ENCODE measurements at places on chromosomes 6 and 20.

DNA sequence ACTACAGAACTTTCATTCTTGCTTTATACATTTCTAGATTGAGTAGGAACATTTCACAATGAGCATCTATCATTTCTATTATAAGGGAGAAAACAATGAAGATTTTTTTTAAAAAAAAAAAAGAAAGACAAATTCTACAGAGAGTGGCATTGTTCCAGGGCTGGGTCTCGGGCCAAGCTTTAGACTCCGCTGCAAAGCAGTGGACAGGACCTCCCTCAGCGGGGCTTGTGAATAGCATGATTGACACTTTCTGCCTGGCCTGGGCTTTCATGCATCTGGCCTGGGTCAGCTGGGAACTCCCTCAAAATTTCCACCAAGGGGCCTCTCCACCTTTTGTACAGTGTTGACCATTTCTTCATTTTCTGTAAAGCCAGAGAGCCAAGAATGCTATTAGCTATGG lies 55.8 kb upstream of the HIVEP2 start:
- DNase-seq = no peak

- peak; percentile 47 for DNase-seq
Observed at GRCh38 chr6:156634951-156635371, 142.2 kb upstream of the ARID1B start.

- DNase-seq = no peak
Observed at GRCh38 chr6:1726341-1726768, 116.6 kb downstream of the FOXC1 start.

GRCh38 chr6:63305277-63305676 lies 14.5 kb downstream of the LGSN start:
- DNase-seq = no peak

DNA sequence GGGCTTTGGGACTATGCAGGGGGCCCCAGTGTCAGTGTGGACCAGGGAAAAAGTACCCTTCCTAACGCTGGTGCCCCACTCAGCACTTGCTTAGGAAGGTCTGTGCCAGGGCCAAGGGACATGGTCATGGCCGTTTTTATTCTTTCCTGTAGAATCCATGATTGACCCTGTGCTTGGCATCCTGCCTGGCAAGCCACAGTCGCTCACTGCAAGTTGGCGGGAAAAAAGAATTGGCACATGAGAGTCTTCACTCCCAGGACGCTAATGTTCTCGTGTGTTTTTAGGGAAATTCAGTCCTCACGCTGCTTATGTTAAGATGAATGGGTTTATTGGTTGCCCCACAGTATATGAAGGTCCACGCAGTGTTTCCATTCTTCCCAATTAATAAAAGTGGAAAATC lies 253.4 kb downstream of the CDH4 start:
- no peak for DNase-seq

GRCh38 chr6:162032620-162033019 lies 694.9 kb downstream of the PRKN start:
- no peak for DNase-seq

DNA sequence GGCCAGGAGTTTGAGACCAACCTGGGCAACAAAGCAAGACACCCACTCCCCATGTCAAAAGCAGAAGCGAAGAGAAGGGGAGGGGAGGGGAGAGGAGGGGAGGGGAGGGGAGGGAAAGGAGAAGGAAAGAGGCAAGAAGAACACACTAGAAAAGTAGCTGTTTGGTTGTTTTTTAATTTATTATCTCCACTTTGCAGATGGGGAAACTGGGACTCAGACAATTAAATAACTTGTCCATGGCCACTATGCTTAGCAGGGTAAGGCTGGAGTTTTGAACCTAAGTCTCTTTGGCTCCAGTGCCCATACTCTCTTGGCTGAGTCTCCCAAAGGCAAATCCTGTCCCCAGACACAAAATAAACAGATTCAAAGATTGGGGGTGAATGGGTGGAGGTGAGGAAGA lies 12.4 kb upstream of the GHRH start:
- peak; percentile 29 for DNase-seq

DNA sequence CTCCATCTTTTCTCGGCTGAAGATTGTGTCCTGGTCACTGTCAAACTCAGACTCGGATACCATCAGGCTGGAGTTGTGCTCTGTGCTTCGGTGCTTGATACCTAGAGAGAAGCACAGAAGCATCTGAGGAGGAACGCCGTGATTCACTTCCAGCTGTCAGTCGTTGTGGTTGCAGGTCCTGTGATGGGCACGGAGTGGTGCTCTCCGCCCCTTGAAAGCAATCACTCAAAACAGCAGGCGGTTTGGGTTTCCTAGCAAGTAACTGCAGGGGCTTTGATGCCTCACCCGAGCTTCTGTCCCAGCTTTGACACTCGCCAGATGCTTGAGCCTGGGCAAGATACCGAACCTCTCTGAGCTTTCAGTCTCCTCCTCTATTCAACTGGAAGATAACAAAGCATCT lies 52.5 kb downstream of the ALDH5A1 start:
- peak; percentile 94 for DNase-seq

DNA sequence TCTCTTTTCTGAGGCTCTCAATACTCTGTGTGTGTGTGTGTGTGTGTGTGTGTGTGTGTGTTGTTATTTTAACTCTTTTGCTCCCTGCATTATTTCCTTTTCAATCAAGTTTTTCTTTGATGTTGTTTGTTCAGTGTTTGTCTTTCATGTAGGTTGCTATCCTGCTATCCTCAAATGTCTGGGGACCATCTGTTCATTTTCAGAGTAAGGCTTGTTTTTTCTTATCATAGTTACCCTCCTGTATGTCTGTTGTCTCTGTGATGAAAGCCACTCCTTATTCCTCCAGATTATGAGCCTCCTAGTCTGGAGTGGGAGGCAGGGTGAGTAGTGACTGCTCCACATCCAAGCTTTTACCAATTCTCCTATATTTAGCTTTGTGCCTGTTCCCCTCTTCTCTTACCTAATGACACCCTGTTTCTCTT lies 9.2 kb downstream of the ENPP3 start:
- DNase-seq = no peak

GRCh38 chr20:37456948-37457347 lies 64.1 kb upstream of the NNAT start:
- no peak for DNase-seq

DNA sequence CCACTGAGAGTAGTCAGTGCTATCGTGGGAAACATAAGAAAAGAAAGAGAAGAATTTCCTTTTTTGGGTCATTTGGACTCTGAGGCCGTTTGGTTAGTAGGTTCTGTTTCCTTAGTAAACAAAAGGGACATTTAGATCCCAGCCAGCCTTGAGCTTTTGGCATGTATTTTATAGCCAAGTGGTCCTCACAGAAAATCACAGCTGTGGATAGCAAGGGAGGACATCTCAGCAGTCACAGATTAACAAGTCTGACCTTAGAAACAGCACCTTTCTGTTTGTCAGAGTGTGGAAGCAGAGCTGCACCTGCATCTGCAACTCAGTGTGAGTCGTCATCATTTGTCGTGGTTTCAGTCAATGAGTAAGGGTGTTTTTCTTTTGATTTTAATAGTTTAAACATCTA lies 40.5 kb downstream of the FAM120B start:
- peak; percentile 32 for DNase-seq

- DNase-seq = no peak
Observed at GRCh38 chr20:20199361-20200160, 147.2 kb downstream of the CFAP61 start.

DNA sequence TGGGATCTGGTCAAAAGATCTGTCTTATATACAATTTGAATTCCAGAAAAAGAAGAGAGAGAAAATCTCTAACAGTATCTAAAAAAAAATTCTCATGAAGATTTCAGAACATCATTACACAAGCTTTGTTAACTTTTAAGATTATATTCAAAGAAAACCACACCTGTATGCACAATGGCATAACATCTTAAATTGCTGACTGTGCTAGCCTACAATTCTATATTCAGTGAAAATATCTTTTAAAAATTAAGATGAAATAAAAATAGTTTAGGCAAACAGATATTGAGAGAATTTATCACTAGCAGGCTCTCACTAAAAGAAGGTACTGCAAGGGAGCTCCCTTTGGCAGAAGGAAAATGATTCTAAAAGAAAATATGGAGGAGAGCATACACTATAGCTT lies 100.3 kb downstream of the BCKDHB start:
- DNase-seq = no peak

DNA sequence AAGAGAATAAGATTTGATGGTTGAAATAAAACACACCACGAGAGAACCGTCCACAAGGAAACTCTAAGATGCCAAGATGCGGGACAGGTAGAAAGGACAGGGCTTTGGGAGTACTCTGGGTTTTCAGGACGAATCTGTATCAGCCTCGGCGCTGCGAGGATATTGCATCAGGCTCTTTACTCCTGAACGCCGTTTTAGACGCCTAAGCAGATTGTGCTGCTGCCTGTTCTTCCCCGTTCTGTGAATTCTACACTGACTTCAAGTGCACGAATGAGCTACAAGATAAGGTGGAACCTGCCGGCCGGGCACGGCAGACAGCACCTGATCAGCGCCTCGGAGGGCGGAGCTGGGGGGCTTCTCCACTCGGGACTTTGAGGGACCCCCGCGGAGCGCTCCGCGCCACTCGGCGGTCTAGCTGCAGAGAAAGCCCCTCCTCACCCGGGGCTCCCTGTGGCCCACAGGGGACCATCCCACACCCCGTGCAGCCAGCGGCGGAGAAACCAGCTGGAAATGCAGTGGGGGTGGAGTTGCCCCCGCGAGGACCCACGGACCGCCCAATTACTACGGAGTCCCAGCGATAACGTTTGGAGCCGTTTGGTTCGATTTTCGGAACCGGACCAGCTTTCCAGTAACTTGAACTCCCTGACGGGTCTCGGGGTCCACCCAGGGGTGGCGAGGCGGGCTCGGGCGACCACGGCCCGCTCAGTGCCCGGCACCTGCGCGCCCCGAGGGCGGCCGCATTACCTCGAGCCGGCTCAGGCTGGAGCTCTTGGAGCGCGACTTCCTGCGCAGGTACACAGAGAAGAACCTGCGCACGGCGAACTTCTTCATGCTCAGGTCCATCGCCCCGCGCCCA lies 646 bp downstream of the RPS6KA2 start:
- peak; percentile 53 for DNase-seq

GRCh38 chr20:54122189-54122588 lies 51.6 kb downstream of the CYP24A1 start:
- no peak for DNase-seq

DNA sequence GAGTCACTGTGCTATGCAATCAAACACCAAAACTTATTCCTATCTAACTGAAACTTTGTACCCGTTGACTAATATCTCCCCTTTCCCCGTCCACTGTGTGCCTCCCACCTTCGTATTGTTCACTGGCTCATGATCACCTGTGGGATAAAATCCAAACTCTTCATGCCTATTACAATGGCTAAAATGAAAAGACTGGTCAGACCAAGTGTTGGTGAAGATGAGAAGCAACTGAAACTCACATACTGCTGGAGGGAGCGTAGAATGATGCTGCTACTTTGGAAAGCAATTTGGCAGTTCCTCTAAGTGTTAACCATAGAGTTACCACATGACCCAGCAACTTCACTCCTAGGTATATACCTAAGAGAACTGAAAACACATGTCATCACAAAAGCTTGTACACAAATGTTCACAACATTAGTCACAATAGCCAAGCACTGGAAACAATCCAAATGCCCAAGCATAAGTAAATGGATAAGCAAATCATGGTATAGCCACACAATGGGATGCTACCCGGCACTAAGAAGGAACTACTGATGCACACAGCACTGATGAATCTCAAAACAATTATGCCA lies 13.1 kb downstream of the RPS10 start:
- no peak for DNase-seq

DNA sequence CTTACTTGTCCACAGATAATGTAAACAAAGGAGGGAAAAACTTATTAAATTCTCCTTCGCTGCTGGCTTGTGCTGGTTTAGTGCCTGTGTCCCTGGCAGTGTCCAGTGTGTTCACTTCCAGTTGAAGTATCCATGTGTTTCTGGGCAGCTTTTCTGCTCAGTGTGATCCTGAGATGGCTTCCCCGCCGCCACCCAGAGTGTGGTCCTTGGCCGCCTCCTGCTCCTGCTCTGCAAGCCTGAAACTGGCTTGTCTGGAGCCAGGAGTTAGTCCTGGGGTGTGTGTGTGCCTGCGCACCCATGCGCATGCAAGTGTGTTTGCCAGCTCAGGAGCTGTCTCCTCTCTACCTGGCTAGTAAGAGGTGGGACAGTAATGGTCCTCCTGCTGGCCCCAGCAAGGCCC lies 7.2 kb downstream of the BTBD3 start:
- no peak for DNase-seq

- peak; percentile 56 for DNase-seq
Observed at GRCh38 chr6:1552296-1552761, 57.4 kb upstream of the FOXC1 start.

GRCh38 chr6:20674664-20675063 lies 140.4 kb downstream of the CDKAL1 start:
- no peak for DNase-seq

GRCh38 chr6:140256248-140256647 lies 881.8 kb upstream of the CITED2 start:
- no peak for DNase-seq

GRCh38 chr6:118897386-118897785 lies 3.4 kb downstream of the ASF1A start:
- no peak for DNase-seq

GRCh38 chr20:25237610-25238318 lies 10.1 kb upstream of the PYGB start:
- DNase-seq = peak; percentile 38

DNA sequence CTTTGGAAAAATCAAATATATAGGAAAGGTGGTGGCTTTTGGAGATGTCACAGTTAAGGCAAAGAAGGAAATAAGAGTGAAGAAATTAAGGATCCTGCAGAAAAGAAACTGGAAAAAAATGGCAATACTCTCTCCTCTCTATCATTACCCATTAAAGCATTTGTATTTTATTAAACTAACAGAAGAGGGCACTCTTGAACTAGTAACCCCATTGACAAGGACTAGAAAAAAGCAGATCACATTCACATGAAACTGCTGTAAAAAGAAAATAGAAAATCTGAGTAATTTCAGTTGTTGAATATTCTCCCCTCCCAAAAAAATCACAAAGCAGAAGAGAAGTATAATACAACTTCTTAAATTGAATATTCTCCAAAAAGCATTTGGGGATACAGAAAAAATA lies 104.1 kb upstream of the SLC35B3 start:
- DNase-seq = no peak

GRCh38 chr6:139249395-139249794 lies 42.4 kb downstream of the TXLNB start:
- no peak for DNase-seq

DNA sequence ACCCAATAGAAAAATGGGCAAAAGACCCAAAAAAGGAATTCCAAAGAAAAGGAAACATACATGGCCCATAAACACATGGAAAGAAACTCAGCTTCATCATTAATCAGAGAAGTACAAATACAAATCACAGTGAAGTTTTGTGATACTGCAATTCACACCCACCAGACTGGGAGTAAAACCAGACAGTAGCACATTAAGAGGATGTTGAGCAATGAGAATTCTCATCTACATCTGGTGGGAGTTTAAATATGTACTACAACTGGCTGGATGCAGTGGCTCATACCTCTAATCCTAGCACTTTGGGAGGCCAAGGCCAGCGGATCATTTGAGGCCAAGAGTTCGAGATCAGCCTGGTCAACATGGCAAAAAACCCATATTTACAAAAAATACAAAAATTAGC lies 125.7 kb upstream of the PHACTR1 start:
- no peak for DNase-seq
